Ovary (tissue), 10 donors: ENCODE measurements at places on chromosomes 13 and 19. TPM values are rescaled to one million over a fixed set of nuclear protein-coding genes. Genes with fewer than 3 reads are reported as not detected.

Gene ZNF599
- total RNA-seq, result 10.1 TPM

Gene DNAAF3
- 3.8 TPM for total RNA-seq

Gene SIGLEC12
- total RNA-seq, result 0.25 TPM

Gene C5AR2
- total RNA-seq, result 1.8 TPM

Gene LILRA2
- total RNA-seq, result 4.3 TPM

Gene TMC4
- 8.6 TPM for total RNA-seq

Gene ARL11
- 0.28 TPM for total RNA-seq

Gene RFPL4AL1
- total RNA-seq, result not detected

Gene PTH2
- not detected for total RNA-seq

Gene KIR2DL1
- not detected for total RNA-seq

Gene CYSLTR2
- 2.1 TPM for total RNA-seq

Gene CALR
- total RNA-seq, result 450 TPM

Gene CEACAM8
- not detected for total RNA-seq

Gene C5AR1
- total RNA-seq, result 4.6 TPM

Gene CACNA1A
- 0.60 TPM for total RNA-seq

Gene KCNRG
- total RNA-seq, result 0.23 TPM

Gene CEACAM7
- total RNA-seq, result not detected

Gene AMH
- total RNA-seq, result 0.80 TPM

Gene LILRA6
- total RNA-seq, result 1.1 TPM

Gene EDNRB
- total RNA-seq, result 6.1 TPM

Gene C2CD4C
- total RNA-seq, result 2.3 TPM

Gene RINL
- total RNA-seq, result 4.2 TPM

Gene CYP2A6
- total RNA-seq, result 0.80 TPM

Gene URAD
- not detected for total RNA-seq

Gene ZNF730
- total RNA-seq, result 0.97 TPM

Gene FCHO1
- total RNA-seq, result 4.3 TPM

Gene ZNF835
- 5.9 TPM for total RNA-seq

Gene LRRC63
- total RNA-seq, result 0.92 TPM

Gene GPC5
- total RNA-seq, result 0.38 TPM

Gene SLC46A3
- 16.1 TPM for total RNA-seq

Gene STOML3
- not detected for total RNA-seq

Gene MBD3L1
- total RNA-seq, result not detected

Gene AXL
- 24.0 TPM for total RNA-seq

Gene GJB6
- total RNA-seq, result not detected

Gene SLITRK6
- not detected for total RNA-seq

Gene ANGPTL8
- total RNA-seq, result not detected

Gene FPR2
- 0.23 TPM for total RNA-seq

Gene CD209
- 3.9 TPM for total RNA-seq

Gene SYCN
- not detected for total RNA-seq

Gene COL4A2
- total RNA-seq, result 146 TPM

Gene ZNF428
- 52.6 TPM for total RNA-seq

Gene TMEM238
- total RNA-seq, result 0.93 TPM

Gene SMIM44
- not detected for total RNA-seq

Gene NOVA2
- total RNA-seq, result 4.8 TPM

Gene ZNF723
- total RNA-seq, result not detected

Gene LRRC25
- 2.4 TPM for total RNA-seq

Gene TMEM161A
- total RNA-seq, result 21.6 TPM

Gene VAV1
- total RNA-seq, result 2.1 TPM

Gene APLP1
- total RNA-seq, result 1.5 TPM

Gene KLF2
- 97.8 TPM for total RNA-seq

Gene RGL3
- total RNA-seq, result 2.5 TPM

Gene PLVAP
- 2.5 TPM for total RNA-seq

Gene ZNF850
- 8.6 TPM for total RNA-seq

Gene PEX11G
- total RNA-seq, result 4.4 TPM

Gene PRKACA
- total RNA-seq, result 184 TPM

Gene F10
- total RNA-seq, result 13.8 TPM

Gene FPR3
- 4.5 TPM for total RNA-seq

Gene ZNF763
- total RNA-seq, result 8.3 TPM

Gene N4BP2L1
- 22.1 TPM for total RNA-seq

Gene VSTM1
- not detected for total RNA-seq
